ENCODE measurements at places on chromosomes 2 and 18.

GRCh38 chr2:175624785-175625184 lies 377.3 kb downstream of the LNPK start:
- no peak for DNase-seq

DNA sequence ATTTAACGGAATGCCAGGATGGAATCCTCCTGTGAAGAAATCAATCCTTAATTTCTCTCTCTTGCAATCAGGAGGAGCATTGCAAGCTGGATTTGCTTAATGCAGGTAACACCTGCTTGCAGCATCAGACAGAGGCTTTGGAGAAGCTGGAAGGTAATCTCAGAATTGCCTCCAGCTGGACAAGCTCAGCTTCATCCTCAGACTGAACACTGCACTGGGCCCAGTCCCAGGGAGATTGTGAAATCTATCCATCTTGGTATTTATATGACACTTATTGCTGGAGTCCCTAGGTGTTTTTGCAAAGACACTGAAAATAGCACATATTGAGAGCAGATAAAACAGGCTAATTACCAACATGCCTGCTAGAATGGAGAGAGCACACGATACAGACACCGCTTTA lies 179.4 kb upstream of the SESTD1 start:
- no peak for DNase-seq

DNA sequence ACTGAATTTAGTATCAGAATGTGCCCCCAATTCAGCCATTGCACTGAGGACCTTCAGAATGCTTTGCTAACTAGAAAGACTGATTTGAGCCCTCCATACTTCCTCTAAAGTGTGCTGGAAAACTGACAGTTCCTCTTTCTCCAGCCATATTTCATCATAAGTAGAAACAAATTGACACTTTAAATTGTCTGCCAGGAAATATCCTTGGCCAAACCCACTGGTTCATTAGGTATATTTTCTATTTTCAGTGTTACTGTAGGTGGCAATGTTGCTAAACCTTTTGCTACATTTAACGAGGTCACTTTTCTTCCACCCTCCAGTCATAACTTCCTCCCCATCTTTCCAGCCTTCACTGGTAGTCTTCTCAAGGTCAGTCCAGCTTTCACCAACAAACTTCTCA lies 21.5 kb downstream of the SP5 start:
- DNase-seq: no peak

GRCh38 chr2:127649684-127650040 lies 3.7 kb downstream of the GPR17 start:
- DNase-seq: peak; percentile 80

DNA sequence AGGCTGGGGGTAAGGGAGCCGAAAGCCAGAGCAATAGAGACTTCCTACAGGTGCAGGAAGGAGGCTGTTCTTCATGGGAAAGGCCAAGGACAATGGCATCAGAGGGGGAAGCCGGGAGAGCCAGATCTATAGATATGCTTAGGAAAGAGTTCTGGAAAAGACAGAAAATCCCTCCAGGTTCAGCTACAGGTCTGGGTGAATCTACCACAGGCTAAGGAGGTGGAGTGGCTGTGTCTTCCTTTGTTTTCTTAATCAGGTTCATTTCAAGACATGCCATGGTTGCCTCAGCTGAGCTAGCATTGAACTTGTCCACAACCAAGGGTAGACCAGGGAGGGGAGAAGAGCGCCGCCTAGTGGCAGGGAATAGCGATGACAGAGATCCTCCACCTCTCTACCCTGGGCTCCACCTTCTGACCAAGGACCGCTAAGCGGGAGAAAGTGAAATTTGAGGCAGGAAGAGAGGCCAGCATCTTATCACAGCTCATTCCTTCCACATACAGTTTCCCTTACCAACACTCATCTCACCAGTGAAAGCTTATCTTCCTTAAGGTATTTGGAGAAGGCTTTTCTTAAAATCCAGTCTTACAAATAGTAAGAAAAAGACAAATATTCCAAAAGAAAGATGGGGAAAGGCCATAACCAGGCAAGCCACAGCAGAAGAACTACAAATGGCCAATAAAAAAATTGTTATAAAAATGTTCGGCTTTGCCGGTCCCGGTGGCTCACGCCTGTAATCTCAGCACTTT lies 74.2 kb downstream of the VIT start:
- no peak for DNase-seq

- DNase-seq: no peak
Observed at GRCh38 chr2:190789074-190790004, 91.3 kb upstream of the GLS start.

- no peak for DNase-seq
Observed at GRCh38 chr2:205613970-205614559, 68.2 kb upstream of the NRP2 start.

All from stimulated activated CD8-positive, alpha-beta memory T cell treated with anti-CD3 and anti-CD28 coated beads, Interleukin-7, amount 100 ng/mL, for 1 hour (primary cell).